H7 (cell line): ENCODE measurements at places on chromosomes 1 and 21. TPM values are rescaled to one million over a fixed set of nuclear protein-coding genes. Genes with fewer than 3 reads are reported as not detected.

DNA sequence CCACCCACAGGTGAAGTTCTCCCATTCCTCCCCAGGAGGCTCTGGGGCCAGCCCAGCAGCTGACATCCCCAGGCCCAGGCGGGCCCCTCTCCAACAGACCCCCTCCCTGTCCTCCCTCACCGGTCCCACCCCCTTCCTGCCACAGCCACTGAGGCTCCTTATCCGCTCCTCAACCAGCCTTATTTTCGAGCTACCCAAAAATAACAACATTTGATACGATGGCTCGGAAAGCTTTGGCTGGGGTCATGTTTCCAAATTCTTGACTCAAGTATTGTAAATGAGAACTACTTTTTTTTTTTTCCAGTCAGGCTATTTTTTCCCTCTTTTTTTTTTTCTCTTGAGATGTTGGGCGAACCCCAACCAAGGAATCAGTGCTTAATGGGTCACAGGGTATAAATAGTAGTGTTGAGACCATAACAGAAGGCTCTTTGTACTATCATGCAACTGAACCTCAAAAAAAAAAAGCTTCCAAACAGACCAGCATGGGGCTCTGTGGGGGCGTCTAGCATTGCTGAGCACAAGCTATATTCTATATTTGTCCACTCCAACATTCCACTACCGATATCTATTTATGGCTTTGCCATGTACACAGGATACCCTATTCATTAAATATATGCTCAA is 27.2 kb downstream of the IRF2BP2 start:
- DNase-seq = no peak

DNA sequence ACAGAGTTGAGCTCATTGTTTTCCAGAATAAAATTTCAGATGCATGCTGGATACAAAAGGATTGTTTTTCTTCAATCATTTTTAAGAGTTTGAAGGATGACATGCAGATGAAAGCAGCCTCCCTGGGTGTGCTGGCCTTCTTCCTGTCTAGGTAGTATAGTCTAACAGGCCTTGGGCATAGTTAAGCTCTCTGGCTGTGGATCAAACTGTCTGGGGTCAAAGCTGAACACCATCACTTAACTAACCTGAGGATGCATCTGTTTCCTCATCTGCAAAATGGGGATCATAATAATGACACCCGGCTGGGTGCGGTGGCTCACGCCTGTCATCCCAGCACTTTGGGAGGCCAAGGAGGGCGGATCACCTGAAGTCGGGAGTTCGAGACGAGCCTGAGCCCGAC is 6.0 kb upstream of the TIE1 start:
- no peak for DNase-seq

DNA sequence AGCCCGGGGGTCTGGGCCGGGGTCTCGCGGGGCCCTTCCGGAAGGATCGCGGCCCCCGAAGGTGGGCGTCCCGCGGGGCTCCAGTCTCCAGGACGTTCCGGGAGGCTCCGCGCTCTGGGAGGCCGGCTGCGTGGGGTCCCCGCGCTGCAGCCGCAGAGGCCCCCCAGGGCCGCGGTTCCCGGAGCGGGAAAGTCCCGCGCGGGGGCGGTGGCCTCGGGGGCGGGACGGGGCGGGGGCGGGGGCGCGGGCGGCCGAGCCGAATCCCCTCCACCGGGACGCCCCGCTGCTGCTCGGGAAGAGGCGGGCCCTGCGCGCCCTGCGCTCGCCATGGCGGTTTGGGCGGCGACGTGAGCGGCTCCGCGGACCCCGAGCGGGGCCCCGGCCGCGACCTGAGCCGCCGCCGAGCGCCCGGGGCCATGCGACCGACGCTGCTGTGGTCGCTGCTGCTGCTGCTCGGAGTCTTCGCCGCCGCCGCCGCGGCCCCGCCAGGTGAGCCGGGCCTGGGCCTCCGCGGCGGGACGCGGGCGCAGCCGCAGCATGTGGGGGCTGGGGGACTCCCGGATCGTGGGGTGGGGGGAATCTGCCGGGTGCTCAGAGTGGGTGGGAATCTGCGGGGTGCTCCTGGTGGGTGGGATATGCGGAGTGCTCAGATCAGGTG is at the start of gene IFNGR2:
Gene IFNGR2 (plus strand): TSS at position 286 of the 658 bp plus-strand sequence. CDS start 131 bp downstream, at position 417.
- peak; percentile 92 for DNase-seq

GRCh38 chr1:111486431-111486830 is 12.6 kb downstream of the C1orf162 start:
- DNase-seq = no peak

The BLACAT1 gene
- 6.7 and 9.0 TPM in 2 replicates for total RNA-seq

The SH2D1B gene
- total RNA-seq = not detected in 2 replicates

The GRHL3 gene
- 0.21 and 0.33 TPM in 2 replicates for total RNA-seq

The STRIP1 gene
- total RNA-seq = 55.6 and 65.8 TPM in 2 replicates
